ENCODE measurements at places on chromosomes 1 and 21.
A peak's percentile ranks its signal among the peaks of the same experiment; 100 is the strongest.

DNA sequence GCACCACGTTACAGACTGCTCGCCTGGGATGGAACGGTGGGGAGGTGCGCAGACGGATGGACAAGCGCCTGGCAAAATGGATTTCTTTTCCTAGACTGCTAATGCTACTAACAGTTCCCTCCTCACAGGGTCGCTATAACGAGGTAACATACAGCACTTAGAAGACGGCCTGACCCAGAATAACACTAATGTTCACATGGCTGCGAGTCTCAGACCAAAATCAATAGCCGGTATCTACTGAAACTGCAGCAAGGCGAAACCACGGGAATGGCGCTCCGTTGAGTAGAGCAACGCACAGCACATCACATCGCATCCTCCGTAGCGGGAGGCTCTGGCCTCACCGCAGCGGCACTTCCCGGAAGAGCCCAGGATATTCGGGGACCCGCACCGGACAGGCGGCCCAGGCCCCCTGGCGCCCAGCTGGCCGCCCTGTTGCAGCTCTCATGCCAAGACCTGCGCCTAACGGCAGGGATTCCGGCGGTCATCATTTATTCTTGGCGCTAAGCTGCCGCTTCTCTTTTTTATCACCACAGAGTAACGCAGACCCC, 46.6 kb downstream of the VPS26C start:
- no peak for DNase-seq

DNA sequence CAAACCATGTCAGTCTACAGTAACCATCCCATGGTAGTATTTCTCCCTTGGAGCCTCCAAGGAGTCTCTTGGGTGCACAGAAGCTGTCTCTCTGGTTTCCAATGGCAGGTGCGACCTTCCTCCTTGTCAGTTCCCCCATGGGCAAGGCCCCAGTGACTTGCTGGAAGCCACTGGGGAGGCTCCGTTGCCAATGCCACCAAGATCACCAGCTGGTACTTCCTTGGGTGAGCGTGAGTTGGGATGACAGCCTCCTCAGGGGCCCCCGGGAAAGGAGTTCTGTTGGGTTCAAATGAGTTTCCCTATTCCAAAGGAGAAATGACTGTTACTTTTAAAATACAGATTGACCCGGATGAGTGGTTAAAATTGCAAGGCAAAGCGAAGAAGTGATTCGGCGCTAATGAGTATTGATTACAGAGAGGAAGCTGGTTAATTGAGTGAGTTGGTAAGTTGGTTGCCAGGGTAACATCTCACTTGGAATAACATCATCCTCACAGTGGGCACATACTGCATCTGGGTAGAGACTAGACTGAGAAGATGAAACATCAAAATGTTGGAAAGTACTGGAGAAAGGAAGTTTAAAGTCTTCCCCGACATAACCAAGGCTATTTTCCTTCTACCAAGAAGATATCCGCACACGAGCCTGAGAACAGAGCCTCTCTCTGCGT, 53.0 kb upstream of the LAPTM5 start:
- no peak for DNase-seq

GRCh38 chr1:222798975-222799374, 15.9 kb upstream of the DISP1 start:
- no peak for DNase-seq

DNA sequence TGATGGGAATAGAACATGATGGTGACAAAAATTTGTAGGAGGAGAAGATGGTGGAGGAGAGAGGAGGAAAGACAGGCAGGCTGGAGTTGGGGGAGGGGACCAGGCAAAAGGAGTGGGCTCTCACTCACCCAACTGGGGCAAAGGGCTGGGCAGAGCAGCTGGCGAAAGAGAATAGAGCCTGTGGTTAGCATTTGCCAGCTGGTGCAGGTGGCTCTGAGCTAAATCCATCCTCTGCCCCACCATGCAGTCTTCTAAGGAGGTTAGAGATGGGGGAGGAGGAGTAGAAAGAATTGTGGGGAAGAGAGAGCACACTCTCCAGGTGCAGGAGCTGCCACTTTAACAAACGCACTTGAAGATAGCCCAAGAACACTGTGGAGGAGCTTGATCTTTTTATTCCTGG, 27.6 kb upstream of the SLAMF1 start:
- no peak for DNase-seq

GRCh38 chr1:154955039-154955717, 721 bp downstream of the PBXIP1 start:
- peak; percentile 81 for DNase-seq

GRCh38 chr1:16215882-16216753, 3.7 kb upstream of the ARHGEF19 start:
- DNase-seq = peak; percentile 94

GRCh38 chr1:118184739-118185083, 317 bp downstream of the SPAG17 start:
- DNase-seq = peak; percentile 6

DNA sequence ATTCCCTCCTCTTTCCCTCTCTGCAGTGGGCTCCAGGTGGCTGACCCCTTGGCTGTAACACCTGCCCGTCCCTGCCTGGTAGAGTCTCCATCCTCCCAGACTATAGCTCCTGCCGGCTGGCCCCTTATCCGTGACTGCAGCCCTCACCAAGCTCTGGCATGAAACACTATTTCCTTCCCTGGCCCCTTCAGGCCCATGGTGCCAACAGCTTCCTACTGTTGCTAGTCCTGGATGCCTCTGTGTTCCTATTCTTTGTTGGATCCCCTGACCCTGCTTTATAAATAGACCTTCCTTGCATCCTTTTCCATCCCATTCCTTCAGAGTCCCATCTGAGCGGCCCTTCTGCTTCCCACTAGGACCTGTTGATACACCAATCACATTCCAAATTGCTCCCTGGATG, 195.0 kb downstream of the ZNF326 start:
- DNase-seq = no peak

GRCh38 chr1:95085376-95085775, 12.6 kb upstream of the ALG14 start:
- no peak for DNase-seq

GRCh38 chr1:210757677-210758076, 376.3 kb downstream of the KCNH1 start:
- DNase-seq = no peak

GRCh38 chr1:69403756-69404320, 163.9 kb upstream of the LRRC7 start:
- DNase-seq = no peak

DNA sequence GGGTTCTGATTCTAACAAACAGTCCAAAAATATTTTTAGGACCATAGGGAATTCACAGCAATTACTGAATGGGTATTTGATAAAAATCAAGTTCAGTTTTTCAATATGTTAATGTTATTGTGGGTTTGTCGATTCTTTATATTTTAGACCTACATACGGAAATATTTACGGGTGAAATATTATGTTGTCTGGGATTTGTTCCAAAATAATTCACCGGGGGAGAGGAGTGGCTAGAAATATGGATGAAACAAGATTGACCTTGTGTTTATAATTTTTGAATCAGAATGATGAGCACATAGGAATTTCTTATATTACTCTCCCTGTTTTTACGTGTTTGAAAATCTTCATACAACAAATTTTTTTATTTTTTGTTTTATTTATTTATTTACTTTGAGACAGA, 56.7 kb upstream of the USP1 start:
- no peak for DNase-seq

DNA sequence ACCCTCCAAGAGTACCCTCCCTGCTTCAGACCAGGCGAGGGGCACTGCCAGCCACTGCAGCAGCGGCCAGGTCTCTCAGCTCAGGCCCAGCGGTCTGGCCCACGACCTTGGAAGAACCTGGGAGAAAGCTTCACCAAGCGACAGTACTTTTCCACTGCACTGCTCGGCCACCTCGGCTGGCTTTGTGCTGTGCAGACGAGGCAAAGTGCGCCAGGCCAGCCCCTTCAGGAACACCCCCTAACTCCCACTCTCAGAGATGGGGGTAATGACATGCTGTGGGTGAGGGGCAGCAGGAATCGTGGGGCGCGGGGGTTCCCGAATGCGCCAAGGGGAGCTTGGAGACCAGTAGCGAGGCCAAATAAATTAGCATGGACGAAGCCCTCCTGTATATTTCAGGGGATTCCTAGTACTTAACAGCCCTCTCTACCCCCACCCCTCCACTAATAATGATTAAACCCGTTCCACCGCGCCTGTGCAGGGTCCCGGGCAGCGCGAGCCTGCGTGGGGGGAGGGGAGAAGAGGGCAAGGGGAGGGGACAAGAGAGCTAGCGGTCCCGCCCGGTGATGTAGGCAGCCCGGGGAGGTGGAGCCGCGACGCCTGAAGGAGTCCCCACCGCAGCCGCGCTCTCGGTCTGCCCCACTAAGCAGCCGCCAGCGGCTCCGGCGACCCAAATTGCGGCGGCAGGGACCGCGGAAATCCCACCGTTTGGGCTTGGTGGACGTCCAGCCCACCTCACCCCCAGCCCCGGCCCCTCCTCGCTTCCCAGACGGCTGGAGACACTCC, at the start of gene FAM43B:
Gene FAM43B (plus strand): TSS at position 629 of the 783 bp plus-strand sequence. CDS start 401 bp downstream, outside the sequence.
- peak; percentile 66 for DNase-seq

DNA sequence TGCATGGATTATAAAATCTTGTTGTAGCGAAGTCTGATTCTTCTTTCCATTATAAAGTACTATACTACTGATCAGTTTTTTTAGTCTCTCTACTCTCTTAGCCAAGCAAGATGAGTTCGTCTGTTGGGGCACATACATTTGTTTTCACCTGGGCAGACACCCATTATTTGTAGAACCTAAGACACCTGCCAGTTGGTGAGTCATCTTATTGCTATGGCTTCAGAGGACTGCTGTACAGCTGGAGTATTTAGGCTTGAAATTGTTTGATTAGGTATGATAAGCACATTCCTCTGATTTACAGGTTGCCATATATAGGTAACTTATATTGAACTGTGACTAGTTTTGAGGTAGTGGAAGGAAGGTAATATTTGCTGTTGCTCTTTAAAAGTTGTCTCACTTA, 17.2 kb downstream of the RBM15 start:
- DNase-seq = no peak

DNA sequence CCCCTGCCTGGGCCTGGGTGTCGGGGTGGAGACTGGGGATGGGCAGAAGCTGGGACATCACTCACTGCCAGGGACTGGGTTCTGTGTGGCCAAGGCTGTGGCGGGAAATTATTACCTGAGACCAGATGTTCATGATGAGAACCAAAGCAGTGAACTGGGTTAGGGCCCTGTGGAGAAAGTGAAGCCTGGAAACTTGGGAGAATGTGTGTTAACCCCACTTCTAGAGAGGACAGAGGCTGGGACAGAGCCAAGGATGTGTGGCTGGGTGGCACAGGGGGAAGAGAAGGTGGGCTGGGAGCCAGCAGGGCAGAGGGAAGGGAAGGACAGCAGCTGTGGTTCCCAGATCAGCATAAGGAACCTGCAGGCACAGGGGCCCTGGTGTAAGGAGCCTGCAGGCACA, 31.3 kb downstream of the CNIH3 start:
- no peak for DNase-seq

Data from NCI-H1105 (cell line).